LoVo (cell line): ENCODE measurements at places on chromosomes 5 and 9.
A peak's percentile ranks its signal among the peaks of the same experiment; 100 is the strongest.

- DNase-seq, result no peak
Measured at GRCh38 chr5:124948754-124949275, 202.4 kb upstream of the ZNF608 start.

- no peak for DNase-seq
Measured at GRCh38 chr5:173642895-173643481, 26.5 kb upstream of the BOD1 start.

DNA sequence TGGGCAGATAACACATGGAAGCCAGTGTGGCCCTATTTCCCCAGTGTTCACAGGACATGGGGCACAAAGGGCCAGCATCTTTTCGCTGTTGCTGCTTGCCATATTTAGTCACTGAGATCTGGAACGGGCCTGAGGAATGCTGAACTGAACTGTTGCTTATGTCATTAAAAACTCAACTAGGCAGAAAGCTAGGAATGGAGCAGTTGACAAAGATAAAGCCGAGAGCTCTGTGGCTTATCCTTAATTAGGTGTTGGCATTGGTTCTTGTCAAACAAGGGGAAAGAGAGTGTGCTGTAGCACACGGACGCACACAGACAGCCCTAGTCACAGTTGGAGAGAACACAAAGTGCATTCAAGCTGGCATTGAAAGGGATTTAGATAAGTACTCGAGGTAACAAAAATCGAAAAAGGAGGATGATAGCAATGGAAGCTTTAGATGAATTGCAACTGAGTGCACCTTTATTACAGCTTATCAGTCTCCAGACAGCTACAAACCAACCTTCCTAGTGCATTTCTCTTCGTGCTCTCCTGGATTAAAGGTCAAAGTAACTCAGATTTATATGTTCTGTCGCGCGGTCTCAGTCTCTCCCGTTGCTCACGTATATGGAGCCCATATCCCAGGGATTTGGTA is 450.2 kb upstream of the ZNF608 start:
- DNase-seq, result no peak

DNA sequence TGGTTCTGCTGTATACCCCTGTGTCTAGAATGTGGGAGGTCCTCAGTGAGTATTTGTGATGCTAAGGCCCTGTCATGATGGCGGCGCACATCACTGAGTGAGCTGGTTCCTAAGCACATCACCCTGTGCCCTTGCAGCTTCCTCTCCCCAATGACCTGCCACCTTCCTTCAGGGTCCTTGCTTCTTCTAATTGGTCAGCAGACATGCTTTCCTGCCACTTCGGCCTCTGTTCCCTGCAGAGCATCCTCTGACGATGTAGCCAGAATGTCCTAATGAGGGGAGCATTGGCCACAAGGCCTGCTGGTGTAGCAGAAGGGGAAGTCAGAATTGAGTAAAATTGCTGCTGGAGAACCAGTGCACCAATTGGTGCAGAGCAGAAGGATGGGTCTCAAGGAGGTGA is 31.1 kb upstream of the ANGPTL2 start:
- DNase-seq, result no peak

- DNase-seq, result no peak
Measured at GRCh38 chr9:79240774-79241173, 331.0 kb upstream of the TLE4 start.

GRCh38 chr9:78301466-78301865 is 4.5 kb downstream of the PSAT1 start:
- DNase-seq, result no peak

GRCh38 chr5:132785365-132785764 is 8.3 kb upstream of the SEPTIN8 start:
- DNase-seq, result no peak

- peak; percentile 36 for DNase-seq
Measured at GRCh38 chr9:135343837-135344522, 135.6 kb upstream of the PPP1R26 start.

- no peak for DNase-seq
Measured at GRCh38 chr5:179610109-179610902, 13.2 kb downstream of the HNRNPH1 start.

- DNase-seq, result no peak
Measured at GRCh38 chr5:90557871-90558270, 726 bp upstream of the ADGRV1 start.

- DNase-seq, result no peak
Measured at GRCh38 chr5:158785397-158785796, 314.3 kb downstream of the EBF1 start.

DNA sequence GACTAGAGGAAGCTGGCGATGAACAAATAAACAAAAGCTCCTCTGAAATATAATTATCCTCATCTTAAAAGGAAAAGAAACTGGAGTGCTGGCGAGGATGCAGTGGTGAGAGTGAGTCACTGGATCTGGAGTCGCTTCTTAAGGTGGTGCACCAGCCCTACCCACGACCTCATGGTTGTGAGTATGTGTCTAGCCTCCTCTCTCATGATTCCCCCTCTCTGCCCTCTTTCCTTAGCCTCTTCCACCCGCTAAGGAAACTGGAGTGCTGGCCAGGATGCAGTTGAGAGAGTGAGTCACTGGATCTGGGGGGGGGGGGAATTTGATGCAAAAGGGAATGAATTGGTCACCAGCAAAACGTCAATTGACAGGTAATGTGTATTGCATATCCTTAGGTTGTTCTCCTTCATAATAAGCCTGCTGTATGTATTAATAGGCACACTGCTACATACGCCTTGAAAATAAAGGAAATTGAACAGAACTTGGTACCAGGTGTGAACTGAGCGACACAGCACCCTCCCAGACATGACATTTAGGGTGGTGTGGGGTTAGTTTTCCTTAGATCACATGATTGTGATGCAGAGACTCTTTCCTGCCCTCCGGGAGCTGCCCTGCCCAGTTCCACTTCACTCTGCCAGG is 36.3 kb upstream of the EBF1 start:
- DNase-seq, result no peak

DNA sequence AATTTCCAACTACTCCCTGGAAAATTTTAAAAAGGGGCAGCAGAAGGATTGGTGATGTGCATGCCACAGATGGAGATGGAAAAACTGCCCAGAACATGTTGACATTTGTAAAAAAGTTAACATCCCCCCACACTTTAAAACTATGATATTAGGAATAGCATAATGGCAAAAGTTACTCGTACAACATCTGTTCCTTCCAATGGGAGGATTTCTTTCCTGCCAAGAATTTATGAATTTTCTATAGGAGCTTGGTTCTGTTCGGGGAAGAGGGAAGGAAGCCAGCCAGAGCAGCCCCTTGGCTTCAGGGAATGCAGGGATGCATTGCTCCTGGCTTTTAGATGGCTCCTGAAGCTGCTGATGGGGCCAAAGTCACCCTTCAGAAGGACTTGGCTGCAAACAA is 22.7 kb downstream of the KLF4 start:
- DNase-seq, result no peak

GRCh38 chr5:59253625-59254024 is 639.9 kb downstream of the PDE4D start:
- DNase-seq, result no peak

DNA sequence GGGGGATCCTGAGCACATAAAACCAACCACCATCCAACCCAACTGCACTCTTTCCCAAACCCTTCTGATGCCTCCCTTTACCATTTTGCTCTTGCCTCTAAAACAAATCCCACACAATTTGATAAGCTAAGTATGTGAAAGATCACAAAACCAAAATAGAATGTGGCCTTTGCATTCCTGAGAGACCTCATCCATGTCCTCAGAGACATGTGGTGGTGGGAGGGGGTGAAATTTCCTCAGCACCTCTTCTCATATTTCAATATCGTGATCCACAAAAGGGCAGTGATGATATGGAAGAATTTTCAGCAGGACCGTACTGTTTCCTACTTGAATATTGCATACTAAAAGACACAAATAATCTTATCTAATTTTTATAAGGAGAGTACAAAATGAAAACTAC is 423.3 kb downstream of the TLE1 start:
- DNase-seq, result no peak

- DNase-seq, result no peak
Measured at GRCh38 chr5:104998572-104998971, 1436.0 kb upstream of the NUDT12 start.

DNA sequence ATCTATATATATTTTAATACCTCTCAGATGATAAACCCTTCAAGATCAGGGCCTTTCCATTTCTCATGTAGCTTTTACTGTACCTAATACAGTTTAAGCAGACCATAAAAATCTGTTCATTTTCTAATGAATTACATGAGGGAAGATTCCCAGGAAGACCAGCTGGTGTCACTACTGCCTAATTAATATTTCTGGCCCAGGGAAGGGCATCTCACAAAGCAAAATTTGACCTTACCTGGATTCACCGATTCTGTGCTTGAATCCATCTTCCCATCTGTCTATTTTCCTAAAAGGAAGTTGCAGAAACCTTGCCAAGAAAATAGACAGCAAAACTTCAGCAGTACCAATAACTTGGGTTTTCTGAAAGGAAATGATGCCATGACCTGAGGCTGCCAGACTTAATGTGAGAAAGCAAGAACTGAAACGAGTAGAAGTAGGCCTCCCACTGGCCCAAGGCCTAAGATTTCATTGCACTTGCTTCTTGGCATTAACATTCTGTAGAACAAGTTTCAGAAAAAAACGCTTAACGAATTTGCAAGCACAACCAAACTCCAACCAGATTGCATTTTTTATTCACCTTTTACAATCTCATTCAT is 83.0 kb upstream of the GLIS3 start:
- peak; percentile 44 for DNase-seq

GRCh38 chr9:106758911-106759310 is 104.1 kb upstream of the ZNF462 start:
- DNase-seq, result no peak

GRCh38 chr5:144304688-144305087 is 134.0 kb downstream of the KCTD16 start:
- no peak for DNase-seq

GRCh38 chr9:121886759-121887485 is 206.2 kb downstream of the TTLL11 start:
- DNase-seq, result no peak

- no peak for DNase-seq
Measured at GRCh38 chr5:160171666-160172065, 52.4 kb upstream of the PWWP2A start.

DNA sequence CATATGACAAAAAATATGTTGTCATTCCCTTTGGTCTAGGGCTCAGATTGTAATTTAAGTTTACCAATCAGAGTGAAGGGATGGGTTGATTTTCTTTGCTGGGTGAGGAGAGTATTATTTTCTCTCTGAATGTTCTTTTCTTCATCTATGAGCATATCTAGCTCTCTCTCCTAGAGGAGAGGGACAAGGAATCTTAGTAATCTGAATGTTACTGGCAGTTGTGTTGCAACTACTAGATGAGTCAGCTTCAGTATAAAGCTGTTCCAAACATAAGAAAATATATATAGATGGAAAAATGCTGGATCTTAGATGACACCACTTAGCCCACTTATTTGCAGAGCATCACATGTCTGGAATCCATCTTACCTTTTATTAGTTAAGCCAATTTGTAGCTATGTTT is 259.3 kb downstream of the TUSC1 start:
- no peak for DNase-seq

DNA sequence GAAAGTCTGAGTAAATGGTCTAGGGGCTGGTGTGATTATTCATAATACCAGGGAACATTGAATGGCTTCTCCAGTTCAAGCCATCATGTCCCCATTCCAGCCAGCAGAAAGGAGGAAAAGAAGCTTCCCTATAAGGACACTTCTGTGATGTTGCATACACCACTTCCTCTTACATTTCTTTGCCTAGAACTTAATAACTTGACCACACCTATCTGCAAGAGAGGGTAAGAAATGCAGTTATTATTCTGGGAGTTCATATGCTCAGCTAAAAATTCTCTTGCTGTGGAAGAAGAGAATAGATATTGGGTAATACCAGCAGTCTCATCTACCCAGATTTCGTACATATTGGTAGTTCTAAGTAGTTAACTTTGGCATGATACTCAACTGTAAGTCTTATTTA is 166.1 kb downstream of the SLC28A3 start:
- DNase-seq, result no peak

DNA sequence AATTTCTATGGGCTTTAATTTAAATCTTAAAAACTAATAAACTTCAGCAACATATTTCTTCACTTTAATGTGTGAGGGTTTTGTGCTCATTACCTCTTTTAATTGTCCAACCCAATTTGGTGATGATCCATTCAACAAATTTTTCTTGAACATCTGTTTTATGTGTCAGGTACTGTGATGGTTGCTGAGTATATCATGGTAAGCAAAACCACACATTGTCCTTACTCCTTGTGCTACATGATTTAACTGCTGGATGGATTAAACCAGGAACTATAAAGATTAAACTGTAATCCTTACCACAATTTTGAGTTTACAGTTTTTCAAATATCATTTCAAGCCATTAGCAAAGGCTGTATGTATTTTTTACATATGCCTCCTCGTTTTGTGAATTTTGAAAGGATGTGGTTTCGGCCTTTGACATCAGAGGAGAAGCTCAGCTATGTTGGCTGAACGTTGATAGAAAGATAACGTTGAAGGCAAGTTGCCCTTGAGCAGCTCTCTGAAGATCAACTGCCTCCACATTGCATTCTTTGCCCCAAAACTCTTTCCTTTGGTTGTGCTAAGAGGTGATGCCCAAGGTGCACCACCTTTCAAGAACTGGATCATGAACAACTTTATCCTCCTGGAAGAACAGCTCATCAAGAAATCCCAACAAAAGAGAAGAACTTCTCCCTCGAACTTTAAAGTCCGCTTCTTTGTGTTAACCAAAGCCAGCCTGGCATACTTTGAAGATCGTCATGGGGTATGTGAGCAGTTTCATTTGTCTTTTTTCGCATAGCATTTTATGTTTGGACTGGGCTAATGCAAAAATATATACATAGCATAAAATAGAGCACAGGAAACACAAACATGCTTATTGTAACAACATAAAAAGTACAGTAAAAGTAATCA is at the start of gene ITK:
TSS of gene ITK (plus strand) at position 467 of the 891 bp plus-strand sequence. CDS start at position 605, 138 bp downstream.
- DNase-seq, result no peak

DNA sequence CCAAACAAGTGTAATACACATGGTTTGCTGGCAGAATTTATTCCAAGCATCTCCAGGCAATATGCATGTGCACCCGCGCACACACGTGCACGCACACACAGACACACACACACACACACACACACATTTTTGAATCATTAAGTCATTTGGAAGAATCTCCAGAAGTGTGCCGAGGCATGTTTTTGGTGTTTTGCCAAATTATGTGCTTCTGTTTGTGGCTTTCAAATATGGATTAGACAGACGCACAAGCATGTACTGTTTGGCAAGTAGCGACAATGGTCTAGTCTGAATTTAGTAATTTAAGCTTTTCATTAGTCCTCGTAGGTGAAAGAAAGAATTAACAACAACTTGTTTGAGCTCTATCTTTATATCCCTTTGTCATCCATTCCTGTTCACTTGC is 36.7 kb downstream of the NFIB start:
- no peak for DNase-seq
